ENCODE measurements at places on chromosomes 3 and 15.

DNA sequence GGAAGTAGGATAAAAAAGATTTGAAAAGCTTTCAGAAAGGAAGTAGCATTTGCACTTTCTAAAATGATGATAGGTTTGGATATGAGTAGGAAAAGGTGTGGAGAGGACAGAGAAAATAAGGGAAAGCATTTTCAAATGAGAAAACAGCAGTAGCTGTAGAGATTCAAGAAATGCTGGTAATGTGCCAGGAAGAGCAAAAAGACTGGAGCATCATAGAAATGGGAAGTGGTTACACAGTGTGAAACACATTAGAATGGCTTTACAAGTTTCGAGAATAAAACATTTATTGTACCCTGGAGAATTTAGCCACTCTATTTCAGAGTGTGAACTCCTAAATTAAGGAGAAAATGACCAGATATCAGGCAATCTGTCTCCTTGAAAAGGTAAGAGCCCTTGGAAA lies 108.3 kb upstream of the CHL1 start:
- no peak for DNase-seq

GRCh38 chr15:57217778-57218598 lies 158.3 kb upstream of the CGNL1 start:
- DNase-seq, result no peak

DNA sequence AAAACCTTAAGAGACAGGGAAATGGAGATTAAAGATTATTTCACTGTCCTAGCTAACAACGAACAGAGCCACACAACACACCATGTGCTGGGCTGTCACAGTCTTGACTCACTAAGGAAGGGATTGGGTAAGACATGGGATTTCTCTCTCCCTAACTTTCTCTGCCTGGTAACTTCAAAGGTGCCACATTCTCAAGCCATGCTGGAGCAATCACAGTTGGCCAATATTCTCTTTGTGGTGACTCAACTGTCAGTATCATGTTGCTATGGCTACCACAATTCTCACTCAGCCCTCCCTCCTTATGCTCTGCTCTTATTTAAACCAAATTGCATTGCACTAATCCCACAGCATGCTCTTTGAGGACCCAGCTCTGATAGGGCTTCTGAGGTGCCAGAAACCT lies 74.0 kb downstream of the OXNAD1 start:
- DNase-seq, result peak; percentile 97

DNA sequence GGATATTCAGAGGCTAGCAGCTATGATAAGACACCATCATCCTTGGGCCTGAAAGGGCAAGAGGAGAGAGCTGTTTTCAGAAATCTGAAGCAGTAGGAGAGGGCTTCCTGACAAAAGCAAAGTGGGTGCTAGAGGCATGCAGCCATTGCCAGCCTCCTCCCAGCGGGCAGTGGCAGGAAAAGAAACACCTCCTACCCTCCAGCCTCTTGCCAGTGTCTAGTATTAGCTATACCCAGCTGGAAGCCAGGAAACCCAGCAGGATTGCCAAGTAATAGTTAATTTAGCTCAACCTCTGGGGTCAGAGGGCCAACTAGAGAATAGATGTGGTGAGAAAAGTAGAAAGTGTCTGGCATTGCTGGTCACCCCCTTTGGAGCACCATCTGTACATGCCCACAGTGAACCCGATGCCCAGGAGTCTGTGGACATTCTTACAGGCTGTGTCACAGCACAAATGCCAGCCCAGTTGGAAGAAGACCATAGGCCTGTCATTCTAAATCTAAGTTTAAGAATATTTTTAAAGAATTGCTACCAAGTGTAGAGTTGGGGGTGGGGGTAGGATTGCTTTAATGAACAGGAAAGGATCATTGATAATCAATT lies 85.3 kb downstream of the HCN4 start:
- no peak for DNase-seq

DNA sequence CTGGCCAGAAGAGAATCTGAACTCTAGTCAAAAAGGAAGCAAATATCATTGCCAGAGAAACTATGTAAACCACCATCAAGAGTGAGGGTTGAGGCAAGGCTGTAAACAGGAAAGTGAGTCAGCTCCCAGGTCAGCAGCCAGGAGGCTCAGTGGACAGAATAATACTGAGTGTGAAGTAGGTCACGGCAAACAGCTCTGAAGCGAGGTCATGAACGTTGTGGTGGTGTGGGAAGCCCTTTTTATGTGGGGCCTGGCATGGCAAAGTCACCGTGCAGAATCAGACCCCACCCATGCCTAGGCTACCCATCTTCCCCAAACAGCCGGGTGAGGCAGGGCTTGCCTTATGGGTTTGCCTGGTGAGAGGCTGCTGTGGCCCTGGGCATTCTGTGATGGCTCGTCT lies 43.9 kb downstream of the THBS1 start:
- peak; percentile 93 for DNase-seq

DNA sequence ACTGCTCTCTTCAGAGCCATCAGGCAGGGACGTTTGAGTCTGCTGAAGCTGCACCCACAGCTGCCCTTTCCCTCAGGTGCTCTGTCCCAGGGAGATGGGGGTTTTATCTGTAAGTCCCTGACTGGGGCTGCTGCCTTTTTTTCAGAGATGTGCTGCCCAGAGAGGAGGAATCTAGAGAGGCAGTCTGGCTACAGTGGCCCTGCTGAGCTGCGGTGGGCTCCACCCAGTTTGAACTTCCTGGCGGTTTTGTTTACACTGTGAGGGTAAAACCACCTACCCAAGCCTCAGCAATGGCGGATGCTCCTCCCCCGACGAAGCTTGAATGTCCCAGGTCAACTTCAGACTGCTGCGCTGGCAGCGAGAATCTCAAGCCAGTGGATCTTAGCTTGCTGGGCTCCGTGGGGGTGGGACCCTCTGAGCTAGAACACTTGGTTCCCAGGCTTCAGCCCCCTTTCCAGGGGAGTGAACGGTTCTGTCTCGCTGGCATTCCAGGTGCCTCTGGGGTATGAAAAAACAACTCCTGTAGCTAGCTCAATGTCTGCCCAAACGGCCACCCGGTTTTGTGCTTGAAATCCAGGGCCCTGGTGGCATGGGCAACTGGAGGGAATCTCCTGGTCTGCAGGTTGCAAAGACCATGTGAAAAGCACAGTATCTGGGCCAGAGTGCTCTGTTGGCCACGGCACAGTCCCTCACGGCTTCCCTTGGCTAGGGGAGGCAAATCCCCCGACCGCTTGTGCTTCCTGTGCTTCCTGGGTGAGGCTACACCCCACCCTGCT lies 21.1 kb upstream of the ST6GAL1 start:
- DNase-seq, result no peak

- no peak for DNase-seq
These were observed 34.3 kb downstream of the STT3B start for GRCh38 chr3:31567036-31567435.

Measured in IMR-90 (cell line).